Metanephros (tissue), 2 donors: ENCODE measurements at places on chromosomes 2 and 18. TPM values are rescaled to one million over a fixed set of nuclear protein-coding genes. Genes with fewer than 3 reads are reported as not detected.

The NTSR2 gene
- total RNA-seq, result not detected

The DCDC2C gene
- 0.93 TPM for total RNA-seq

The CHRNG gene
- total RNA-seq, result 9.5 TPM

The FSHR gene
- not detected for total RNA-seq

The CROCC2 gene
- 0.18 TPM for total RNA-seq

The MLPH gene
- 4.6 TPM for total RNA-seq

The COL4A4 gene
- 38.8 TPM for total RNA-seq

The GCG gene
- total RNA-seq, result not detected

The VRK2 gene
- 13.8 TPM for total RNA-seq

The CABLES1 gene
- 27.7 TPM for total RNA-seq

The SP100 gene
- total RNA-seq, result 42.2 TPM

The MAP3K19 gene
- 0.12 TPM for total RNA-seq

The CAB39 gene
- total RNA-seq, result 84.5 TPM

The PRKAG3 gene
- 5.0 TPM for total RNA-seq

The CYS1 gene
- 151 TPM for total RNA-seq

The SERPINB10 gene
- total RNA-seq, result 1.2 TPM

The IMMT gene
- 56.8 TPM for total RNA-seq

The LYPD1 gene
- total RNA-seq, result 57.0 TPM

The TRMT61B gene
- 25.0 TPM for total RNA-seq

The LYG2 gene
- not detected for total RNA-seq

The VWA3B gene
- 0.18 TPM for total RNA-seq

The CNGA3 gene
- not detected for total RNA-seq

The CLEC4F gene
- total RNA-seq, result not detected

The MTLN gene
- total RNA-seq, result 53.3 TPM

The GREB1 gene
- 18.3 TPM for total RNA-seq

The NOL4 gene
- total RNA-seq, result 2.7 TPM

The TIA1 gene
- total RNA-seq, result 358 TPM

The POTEE gene
- total RNA-seq, result not detected

The NOSTRIN gene
- 25.3 TPM for total RNA-seq
